ENCODE measurements at places on chromosomes 5 and 9.

- no peak for DNase-seq
These were observed 256.2 kb downstream of the FER start for GRCh38 chr5:109003928-109004327.

GRCh38 chr5:102865510-102866236, 110.6 kb downstream of the PAM start:
- peak; percentile 43 for DNase-seq

GRCh38 chr9:78050421-78050820, 18.8 kb upstream of the GNAQ start:
- no peak for DNase-seq

GRCh38 chr9:87034841-87035240, 87.5 kb upstream of the GAS1 start:
- DNase-seq, result no peak

GRCh38 chr5:34037726-34038125, 5.3 kb downstream of the C1QTNF3 start:
- no peak for DNase-seq

GRCh38 chr9:16512281-16512680, 358.2 kb downstream of the BNC2 start:
- no peak for DNase-seq

Measured in stimulated activated CD8-positive, alpha-beta memory T cell treated with anti-CD3 and anti-CD28 coated beads, Interleukin-7, amount 100 ng/mL, for 48 hours (primary cell).